ENCODE measurements at places on chromosomes 6 and 20.

DNA sequence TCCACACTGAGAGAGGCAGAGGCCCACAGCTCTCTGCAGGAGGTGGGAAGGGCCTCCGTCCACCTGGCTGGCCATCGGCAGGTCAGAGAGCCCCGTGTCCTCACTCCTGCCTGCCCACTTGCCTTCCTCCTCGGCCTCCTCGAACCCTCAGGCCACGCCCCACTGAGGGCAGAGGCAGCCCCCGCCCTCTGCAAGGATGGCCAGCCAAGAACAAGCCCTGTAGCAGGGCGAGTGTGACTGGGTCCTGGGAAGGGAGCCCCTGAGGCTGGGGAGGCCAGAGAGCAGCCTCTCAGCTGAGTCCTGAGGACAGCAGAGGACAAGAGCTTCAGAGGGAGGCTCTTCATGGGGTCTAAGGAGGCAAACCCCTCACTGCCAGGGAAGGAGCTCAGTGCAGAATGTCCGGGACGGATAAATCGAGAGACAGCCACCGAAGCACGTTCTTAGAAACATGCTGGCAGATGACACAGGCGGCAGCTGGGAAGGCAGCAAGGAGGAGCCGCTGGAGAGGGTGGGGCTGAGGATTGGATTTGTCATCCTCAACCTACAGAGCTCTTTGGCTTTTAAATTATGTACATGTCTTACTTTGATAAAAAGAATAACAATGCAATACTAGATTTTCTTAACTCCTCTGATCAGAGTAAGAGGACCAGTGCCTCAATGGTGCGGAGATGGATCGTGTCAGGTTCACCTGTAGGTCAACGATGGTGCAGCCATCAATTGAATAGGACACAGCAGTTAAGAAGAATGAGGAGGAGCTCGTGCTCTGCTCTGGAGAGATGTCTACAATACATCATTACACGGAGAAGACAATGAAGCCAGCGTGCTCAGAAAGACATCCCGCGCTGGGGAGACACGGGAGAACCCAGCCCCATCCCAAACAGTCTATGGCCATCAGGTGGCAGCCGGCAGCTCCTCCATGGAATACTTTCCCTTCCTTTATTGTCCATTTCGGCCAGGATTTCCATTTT, 53.0 kb downstream of the GNAS-AS1 start:
- no peak for DNase-seq

DNA sequence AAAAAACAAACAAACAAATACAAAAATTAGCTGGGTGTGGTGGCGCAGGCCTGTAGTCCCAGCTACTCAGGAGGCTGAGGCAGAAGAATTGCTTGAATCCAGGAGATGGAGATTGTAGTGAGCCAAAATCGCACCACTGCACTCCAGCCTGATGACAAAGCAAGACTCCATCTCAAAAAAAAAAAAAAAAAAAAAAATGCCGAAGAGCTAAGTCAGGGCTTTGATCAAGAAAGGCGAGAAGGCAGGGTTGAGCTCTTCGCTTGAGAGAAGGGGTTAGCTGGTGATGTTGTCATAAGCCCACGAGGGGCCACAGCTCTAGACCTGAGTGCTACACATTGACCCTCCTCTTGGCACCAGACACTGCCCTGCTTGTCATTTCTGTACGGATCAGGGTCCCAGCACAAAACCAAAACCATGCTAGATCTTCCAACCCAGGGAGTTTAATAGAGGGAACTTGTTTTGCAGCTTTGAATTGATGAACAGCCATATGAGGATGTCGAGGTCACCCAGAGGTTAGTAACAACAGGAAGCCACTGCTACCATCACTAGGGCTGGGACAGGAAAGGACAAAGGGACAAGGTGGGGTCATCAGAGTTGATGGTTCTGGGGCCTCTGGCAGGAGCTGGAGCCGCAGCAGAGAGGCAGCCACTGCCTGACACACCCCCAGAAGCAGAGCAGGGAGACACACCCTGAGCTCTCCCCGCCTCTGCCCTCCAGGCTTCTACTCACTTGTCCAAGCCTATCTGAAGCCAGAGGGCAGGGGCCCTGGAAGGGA, 122.7 kb downstream of the SNX5 start:
- DNase-seq: no peak

- no peak for DNase-seq
Measured at GRCh38 chr6:81384921-81385320, 367.6 kb downstream of the TENT5A start.

GRCh38 chr6:115137910-115138309, 795.1 kb upstream of the HS3ST5 start:
- DNase-seq: no peak

DNA sequence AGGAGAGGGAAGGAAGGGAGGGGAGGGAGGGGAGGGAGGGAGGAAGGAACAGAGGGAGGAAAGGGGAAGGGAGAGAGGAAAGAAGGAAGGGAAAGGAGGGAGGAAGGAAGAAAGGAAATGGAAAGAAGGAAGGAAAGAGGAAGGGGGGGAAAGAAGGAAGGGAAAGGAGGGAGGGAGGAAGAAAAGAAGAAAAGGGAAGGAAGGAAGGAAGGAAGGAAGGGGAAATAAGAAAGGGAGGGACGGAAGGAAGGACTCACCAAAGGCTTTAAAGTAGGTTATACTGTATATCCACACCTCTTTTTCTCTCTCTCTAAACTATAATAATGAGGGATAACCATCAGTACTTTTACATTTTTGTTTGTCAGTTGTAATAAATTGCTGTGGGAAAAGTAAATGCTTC, 324.9 kb downstream of the ARHGAP18 start:
- no peak for DNase-seq

GRCh38 chr6:76774781-76775384, 688.4 kb downstream of the HTR1B start:
- peak; percentile 51 for DNase-seq

GRCh38 chr6:91437315-91437729, 850.5 kb upstream of the MAP3K7 start:
- DNase-seq: no peak

DNA sequence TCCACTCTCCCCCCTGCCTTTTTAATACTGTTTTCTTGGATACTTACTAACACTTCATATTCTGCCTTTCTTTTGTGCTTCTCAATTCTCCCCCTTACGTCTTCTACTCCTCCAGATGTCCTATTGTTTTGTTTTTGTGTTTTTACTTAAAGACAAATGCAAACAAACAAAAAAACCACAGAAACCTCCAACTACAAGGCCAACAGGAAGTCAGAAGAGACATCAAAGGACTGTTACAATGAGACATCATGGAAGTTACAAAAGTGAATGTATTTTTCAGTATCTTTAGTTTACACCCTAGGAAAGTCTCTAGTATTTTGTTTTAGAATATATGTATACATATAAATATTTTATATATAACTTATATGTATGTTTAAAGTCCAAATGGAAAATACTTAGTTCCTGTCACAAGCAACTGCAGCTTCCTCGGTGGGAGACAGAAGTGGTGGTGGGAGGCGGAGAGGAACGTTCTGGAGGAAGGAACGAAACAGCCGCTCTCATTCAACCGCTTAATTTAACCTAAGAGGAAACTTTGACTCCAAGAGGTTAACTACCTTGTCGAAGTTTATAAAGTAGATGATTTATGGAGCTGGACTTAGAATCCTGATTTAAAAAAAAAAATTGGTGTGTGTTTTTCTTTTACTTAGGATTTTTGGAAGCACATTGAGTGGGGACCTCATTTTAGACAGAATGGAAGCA, 168.9 kb upstream of the PDE10A start:
- no peak for DNase-seq

DNA sequence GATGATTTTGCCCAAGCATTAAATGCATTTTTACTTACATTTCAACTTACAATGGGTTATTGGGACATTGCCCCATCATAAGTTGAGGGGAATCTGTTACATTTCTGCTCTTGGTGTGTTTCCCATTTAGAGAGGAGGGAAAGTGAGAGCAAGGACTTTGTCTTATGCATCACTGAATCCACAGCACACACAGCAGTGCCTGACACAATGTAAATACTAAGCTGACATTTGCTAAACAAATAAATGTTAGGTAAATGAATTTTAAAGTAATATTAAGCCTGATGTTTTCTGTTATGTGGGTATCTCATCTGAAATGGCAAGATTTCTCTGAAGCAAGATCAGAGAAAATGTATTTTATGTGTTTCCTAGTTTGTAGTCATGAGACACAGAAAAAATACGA, 143.6 kb upstream of the STXBP5 start:
- no peak for DNase-seq

DNA sequence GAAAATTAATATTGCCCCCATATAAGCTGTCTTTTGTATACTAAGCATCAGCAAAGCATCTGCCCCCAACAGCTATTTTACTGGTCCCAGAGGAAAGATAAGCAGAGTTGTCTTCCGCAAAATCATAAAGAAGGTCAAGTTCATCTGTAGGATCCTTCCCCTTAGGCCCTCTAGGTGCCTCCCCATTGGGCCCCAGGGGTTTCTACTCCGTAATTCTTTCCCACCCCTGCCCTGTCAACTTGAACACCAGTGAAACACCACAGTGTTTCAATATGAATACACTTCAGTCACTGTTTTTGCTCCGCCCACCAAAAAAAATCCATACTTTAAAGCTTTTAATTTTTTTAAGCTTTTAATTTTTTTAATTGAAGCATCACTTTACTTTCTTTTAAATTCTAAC, 159.2 kb downstream of the ATXN1 start:
- DNase-seq: no peak

- DNase-seq: peak; percentile 11
Measured at GRCh38 chr20:40757087-40757486, 68.1 kb upstream of the MAFB start.

GRCh38 chr6:7311917-7312615, 933 bp downstream of the SSR1 start:
- peak; percentile 40 for DNase-seq

DNA sequence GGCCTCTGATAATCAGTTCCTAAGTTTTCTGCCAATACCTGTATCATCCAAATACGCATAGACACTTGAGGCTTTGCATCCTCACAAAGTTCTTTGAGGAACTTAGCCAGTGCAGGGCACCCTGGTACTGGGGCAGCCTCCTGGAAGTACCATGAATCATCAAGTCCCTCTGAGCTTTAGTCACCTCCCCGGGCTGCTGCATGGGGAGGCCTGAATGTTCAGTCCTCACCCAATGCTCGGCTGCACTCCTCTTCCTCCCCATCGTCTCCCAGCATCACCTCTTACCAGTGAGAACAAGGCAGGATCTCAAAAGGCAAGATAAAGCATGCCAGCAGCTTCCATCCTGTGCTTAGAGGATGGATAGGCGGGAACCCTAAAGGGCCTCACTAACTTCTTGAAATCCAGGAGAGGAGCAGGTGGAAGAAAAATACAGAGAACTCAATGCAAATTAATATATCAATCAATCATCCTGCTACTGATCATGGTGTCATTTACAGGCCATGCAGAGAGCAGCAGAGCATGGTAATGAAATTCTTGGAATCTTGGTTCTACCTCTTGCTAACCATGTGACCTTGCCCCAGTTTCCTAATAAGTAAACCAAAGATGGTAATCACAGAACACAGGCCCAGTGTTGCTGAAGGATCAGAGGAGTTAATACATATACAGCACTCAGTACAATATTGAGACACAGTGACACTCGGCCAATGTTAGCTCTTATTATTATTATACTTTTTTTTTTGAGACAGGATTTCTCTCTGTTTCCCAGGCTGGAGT, 4.7 kb upstream of the CCN6 start:
- DNase-seq: no peak

DNA sequence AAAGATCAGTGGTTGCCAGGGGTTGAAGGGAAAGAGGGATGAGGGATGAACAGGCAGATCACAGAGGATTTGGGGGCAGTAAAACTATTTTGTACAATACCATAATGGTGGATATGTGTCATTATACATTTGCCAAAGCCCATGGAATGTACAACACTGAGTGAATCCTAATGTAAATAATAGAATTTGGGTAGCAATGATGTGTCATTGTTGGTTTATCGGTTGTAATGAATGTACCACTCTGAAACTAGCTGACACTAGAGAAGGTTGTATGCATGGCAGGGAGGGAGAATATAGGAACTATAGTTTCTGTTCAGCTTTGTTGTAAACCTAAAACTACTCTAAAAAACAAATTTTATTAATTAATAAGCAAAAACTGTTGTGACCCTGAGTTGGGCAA, 17.8 kb upstream of the ASF1A start:
- no peak for DNase-seq

GRCh38 chr6:119182875-119183274, 104.4 kb upstream of the FAM184A start:
- no peak for DNase-seq

DNA sequence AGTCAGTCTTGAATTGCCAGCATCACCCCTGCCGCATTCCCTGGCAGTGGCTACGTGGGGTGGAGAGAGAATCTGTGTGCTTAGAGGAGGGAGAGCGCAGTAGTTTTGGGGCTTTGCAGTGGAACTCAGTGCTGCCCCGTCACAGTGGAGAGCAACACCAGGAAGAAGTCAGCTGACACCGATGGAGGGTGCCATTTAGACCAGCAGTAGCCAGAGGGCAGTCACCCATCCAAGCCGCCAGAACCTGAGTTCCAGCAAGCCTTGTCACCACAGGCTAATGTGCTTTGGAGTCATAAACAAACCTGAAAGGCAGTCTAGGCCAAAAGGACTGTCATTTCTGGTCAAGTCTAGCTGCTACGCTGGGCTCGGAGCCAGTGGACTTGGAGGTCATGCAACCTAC, 22.0 kb upstream of the PERP start:
- DNase-seq: no peak

- DNase-seq: no peak
Measured at GRCh38 chr6:97411610-97412009, 128.6 kb upstream of the MMS22L start.

DNA sequence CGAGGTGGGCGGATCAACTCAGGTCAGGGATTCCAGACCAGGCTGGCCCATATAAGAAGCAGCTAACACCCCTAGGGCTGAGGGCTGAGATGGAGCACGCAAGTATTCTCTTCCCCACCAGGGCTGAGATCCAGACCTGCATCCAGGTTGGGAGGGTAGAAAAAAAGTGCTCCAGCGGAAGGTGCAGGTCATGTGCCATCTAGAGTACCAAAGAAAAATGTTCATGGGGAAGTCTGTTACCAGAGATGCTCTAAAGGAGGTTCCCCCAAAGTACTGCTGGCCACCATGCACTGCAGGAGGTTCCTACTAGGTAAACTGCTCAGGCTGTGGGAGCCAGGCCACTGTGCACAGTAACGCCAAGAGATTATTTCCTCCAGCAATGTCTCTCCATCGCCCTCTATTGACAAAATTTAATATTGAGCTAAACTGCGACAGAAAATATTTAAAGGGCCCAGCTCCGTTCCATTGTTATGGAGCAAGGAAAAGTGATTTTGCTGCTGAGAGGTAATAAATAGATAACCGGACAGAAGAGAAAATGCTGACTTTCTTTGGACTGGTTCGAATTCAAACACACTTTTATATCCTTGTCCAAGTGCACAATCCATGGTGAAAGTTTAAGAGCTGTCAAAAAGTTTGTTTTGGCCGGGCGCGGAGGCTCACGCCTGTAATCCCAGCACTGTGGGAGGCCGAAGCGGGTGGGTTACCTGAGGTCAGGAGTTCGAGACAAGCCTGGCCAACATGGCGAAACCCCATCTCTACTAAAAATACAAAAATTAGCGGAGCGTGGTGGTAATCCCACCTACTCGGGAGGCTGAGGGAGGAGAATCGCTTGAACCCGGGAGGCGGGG, 159.9 kb downstream of the OR2B2 start:
- peak; percentile 87 for DNase-seq
